ENCODE measurements at places on chromosomes 7 and 10. TPM values are rescaled to one million over a fixed set of nuclear protein-coding genes. Genes with fewer than 3 reads are reported as not detected.
A peak's percentile ranks its signal among the peaks of the same experiment; 100 is the strongest.

DNA sequence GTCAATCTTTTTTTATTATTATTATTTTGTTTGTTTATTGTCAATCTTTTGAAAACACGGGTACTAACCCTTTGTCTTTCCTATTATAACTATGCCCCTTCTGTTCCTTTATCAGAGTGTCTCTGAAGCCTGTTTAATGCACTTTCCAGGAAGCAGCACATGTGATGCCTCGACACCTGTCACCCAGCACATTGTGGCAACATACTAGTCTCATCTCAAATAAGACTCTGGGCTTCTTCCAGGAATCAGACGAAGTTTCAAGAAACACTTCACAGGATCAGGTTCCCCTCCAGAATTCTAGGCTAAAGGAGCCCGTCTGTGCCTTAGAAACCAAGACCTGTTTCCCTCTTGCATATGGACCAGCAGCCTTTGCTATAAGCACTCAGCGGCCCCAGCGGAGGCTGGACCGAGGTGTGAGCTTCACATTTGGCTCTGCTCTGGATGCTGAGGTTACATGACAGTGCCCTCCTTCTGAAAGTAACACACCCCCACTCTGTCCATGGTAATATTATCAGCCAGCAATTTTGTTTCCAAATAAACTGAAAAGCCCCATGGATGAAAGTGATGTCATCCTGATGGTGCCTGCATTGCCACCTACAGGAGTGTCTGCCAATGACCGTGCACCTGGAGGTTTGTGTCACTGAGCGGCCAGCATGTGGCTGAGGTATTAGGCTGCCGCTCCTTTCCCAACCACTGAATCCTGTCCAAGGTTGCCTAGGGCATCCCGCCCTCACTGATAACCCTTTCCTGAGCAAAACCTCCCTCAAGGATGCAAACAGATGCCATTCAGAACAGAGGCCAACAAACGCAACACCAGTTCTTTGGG is 38.1 kb downstream of the MKI67 start:
- H3K4me3 ChIP-seq: no peak overlapping the region
- H3K4me1 ChIP-seq: peaks cover 11% of the 10 kb centered on the region
- H3K27me3 ChIP-seq: no peaks in the 10 kb centered on the region
- H3K27ac ChIP-seq: no peak overlapping the region
- DNase-seq: peak; percentile 35
- H3K36me3 ChIP-seq: peaks cover 11% of the 10 kb centered on the region

UPK3B gene
- 48.0 TPM for polyA plus RNA-seq

- H3K36me3 ChIP-seq: no peaks in the 10 kb centered on the region
- H3K27me3 ChIP-seq: peaks cover 2% of the 10 kb centered on the region
- H3K4me1 ChIP-seq: no peaks in the 10 kb centered on the region
These were observed 31.3 kb downstream of the TMEM270 start for GRCh38 chr7:73892003-73892999.

GRCh38 chr7:74069086-74069541 is 14.5 kb upstream of the LIMK1 start:
- no peaks in the 10 kb centered on the region for H3K27me3 ChIP-seq
- DNase-seq: no peak
- H3K27ac ChIP-seq: no peak overlapping the region
- no peaks in the 10 kb centered on the region for H3K4me1 ChIP-seq
- no peaks in the 10 kb centered on the region for H3K36me3 ChIP-seq
- no peak overlapping the region for H3K4me3 ChIP-seq

PCDH15 gene
- polyA plus RNA-seq: 0.64 TPM

DNA sequence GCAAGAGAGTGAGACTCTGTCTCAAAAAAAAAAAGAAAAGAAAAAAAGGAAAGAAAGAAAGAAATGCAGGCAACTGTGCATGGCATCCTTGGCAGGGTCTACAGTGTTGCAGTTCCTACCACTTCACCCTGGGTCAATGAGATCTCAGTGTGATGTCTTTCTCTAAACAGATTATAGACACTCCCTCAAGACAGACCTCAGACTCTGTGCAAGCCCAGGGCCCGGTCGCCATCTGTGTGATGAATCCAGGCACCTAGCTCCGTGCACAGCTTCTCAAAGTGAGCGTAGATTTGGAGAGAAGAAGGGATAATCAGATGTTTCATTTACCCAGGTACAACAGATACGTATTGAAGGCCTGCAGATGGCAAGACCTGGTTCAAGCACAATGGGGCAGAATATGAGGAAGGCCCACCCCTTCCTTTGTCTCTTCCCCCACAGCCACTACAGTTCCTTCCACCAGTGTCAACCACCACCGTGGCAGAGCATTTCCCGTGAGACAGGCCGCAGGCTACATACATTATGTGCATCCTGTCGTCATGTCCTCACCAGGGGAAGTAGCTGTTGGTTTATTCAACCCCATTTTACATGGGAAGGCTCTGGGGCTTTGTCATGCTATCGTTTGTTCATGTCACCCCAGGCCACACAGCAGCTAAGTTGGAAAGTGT is 471.7 kb upstream of the GALNT17 start:
- no peaks in the 10 kb centered on the region for H3K4me1 ChIP-seq
- H3K27ac ChIP-seq: no peak overlapping the region
- no peak overlapping the region for H3K4me3 ChIP-seq
- no peaks in the 10 kb centered on the region for H3K36me3 ChIP-seq
- no peaks in the 10 kb centered on the region for H3K27me3 ChIP-seq

DPYSL4 gene
- polyA plus RNA-seq: 4.6 TPM

DNA sequence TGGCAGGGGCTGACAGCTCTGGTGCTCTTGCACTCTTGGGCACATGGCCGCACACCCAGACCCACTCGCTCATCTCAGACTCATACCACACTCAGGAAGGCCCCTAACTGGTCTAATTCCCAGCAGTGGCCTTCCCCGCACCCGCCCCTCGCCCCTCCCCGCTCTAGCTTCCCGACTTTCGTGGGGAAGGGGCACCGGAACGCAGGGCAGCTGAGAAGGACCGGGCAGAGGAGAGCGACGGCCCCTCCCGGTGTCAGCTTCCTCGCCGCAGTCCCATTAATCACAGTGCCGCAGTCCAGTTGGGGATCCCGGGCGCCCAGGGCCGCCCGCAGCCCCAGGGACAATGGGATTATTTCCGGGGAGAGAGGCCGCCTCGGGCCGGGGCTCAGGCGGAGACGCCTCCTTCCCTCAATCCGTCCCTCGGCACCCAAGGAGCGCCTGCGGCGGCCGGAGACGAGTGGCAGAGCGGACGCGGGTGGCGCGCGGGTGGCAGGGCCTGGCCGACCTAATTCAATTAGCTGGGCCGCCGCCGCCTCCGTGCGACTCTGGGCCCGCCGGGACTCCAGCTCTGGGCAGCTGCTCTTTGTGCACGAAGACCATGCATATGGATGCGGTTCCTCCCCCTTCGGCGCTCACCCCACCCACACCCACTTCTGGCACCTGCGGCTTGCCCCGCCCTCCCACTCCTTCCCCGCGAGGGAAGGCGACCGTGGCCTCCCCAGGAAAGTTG is 7.8 kb upstream of the TLX1 start:
- H3K27me3 ChIP-seq: peaks cover 92% of the 10 kb centered on the region
- peaks cover 15% of the 10 kb centered on the region for H3K4me1 ChIP-seq
- H3K36me3 ChIP-seq: no peaks in the 10 kb centered on the region
- no peak overlapping the region for H3K27ac ChIP-seq
- DNase-seq: no peak
- H3K4me3 ChIP-seq: no peak overlapping the region

DNA sequence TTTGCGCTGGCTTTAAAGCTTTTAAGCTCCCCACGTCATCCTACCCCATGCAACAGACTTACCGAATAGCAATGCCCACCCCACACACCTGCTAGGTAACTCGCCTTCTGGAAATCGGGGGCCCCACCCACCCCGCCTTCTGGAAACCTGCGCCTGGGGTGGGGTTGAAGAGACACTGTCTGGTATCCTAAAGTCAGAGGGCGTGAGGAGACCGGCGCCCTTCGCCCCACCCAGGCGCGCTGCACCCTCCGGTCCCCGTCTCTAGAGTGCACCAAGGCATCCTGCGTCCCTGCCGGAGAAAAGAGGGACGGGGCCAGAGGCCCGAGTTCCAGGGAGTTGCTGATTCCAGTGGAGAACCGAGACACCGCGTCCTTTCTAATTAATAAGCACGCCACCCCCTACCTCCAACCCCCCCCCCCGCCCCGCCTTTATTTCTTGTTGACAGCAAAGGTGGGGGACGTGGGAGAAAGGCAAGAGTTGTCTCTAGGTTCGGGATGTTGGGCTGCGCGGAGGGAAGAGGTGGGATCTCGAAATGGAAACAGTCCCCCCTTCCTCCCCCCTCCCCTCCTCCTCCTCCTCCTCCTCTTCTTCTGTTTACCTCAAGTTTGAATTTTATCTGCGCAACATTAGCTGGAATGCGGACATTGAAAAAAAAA is 220.9 kb upstream of the MKLN1 start:
- H3K36me3 ChIP-seq: no peaks in the 10 kb centered on the region
- peak overlapping the region; percentile 76 for H3K4me3 ChIP-seq
- DNase-seq: peak; percentile 16

GRCh38 chr7:49790209-49790608 is 16.8 kb downstream of the VWC2 start:
- H3K4me3 ChIP-seq: no peak overlapping the region
- no peaks in the 10 kb centered on the region for H3K27me3 ChIP-seq
- no peaks in the 10 kb centered on the region for H3K36me3 ChIP-seq
- H3K27ac ChIP-seq: no peak overlapping the region

FAM25C gene
- polyA plus RNA-seq: not detected

DNA sequence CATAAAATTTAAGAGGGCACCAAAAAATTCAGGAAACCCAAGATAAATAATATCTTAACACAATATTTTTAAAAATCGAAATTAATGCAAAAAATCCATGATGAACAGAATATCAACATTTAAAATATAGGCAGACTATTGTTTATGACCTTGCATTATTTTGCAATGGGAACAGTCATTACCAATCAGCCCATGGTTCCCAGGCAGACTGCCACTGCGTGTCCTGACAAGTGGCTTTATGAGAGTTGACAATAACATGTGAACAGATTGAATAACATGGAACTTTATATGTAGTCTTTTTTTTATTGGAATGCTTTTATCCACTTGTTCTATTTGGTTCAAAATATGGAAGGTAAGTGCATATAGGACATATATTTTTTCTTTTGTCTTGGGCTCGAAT is 3.1 kb upstream of the AVPI1 start:
- H3K4me1 ChIP-seq: peaks cover 13% of the 10 kb centered on the region
- no peak for DNase-seq
- no peak overlapping the region for H3K27ac ChIP-seq
- no peaks in the 10 kb centered on the region for H3K36me3 ChIP-seq
- H3K27me3 ChIP-seq: no peaks in the 10 kb centered on the region

DNA sequence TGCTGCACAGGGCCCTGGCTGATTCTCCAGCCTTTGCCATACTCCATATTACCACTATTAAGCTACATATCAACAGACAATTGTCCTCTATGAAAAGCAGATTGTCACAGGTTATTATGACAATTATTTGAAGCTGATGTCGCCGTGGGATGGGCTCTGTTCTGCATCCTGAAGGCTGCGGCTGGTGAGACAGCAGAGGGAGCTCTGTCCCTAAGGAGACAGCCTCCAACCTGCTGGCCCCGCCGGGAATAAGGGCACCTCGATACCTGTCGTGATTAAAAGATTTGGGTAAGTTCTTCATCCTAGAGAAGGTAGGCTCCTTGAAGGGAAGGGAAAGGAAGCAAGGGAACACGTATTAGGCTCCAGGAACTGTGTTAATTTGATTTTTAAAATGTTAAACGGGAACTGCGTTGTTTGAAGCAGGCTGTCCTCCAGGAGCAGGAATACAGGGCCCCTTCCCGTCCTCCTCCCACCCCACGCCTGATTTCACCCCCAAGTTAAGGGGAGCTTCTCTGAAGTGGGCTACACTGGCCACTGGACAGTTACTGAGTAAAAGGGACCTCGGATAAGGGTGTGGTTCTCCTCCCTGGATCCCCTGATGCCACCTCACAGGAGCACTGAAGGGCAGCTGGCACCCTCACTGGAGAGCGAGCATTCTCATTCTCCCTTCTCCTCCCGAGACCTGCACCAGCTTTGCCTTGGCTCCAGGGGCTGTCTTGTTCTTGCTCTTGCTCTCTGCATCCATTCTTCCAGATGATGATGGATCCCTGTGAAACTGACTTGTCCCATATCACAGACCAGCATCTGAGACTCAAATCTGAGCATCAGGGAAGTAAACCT is 11.8 kb upstream of the TIAL1 start:
- H3K4me1 ChIP-seq: no peaks in the 10 kb centered on the region
- no peak overlapping the region for H3K27ac ChIP-seq
- no peaks in the 10 kb centered on the region for H3K36me3 ChIP-seq

DNA sequence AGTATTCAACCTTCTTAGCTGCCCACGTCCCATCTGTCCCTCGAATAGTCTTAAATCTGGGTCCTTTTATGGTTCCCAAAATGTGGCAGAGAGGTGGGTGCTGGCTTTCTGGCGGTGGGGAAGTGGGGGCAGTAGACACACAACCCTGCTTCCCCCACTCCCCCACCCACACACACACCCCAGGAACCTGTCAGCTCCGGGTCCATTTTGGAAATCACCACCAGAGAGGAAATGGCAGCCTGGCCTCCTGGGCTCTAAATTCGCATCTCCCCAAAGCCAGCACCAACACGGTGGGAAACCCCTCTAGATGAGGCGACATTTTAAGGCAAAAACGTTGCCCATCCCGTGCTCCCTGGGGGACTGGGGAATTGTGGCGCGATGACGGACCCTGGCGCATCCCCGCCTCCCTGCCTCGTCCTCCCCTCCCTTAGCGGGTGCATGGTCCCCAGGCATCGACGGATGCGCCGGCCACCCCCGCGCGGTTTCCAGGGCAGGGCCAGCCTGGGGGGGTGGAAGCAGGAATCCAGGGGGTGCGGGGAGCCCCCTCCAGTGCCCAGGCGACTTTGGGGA is 702 bp downstream of the TMEM130 start:
- no peaks in the 10 kb centered on the region for H3K36me3 ChIP-seq
- no peaks in the 10 kb centered on the region for H3K4me1 ChIP-seq
- no peak for DNase-seq
- H3K27ac ChIP-seq: no peak overlapping the region

PAPOLB gene
- polyA plus RNA-seq: 0.03 TPM

DNA sequence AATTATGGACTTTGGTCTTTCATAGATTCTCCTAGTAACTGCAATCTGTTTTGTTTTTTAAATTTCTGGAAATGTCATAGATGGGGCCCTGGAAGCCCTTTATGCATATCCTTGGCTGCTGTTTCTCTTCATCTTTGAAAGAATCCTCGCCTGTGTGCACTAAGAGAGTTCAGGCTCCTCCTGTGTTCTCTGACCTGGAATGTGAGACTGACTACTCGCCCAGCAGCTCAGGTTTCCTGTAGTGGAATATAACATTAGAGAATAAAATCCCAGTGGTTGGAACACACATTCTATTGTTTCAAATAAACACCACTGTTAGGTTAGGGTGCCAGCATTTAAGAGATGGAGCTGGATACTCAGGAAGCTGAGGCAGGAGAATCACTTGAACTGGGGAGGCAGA is 56.3 kb downstream of the WDFY4 start:
- no peak for DNase-seq
- H3K4me1 ChIP-seq: no peaks in the 10 kb centered on the region
- H3K27ac ChIP-seq: no peak overlapping the region
- H3K27me3 ChIP-seq: no peaks in the 10 kb centered on the region

SMKR1 gene
- polyA plus RNA-seq: 1.1 TPM

SPAM1 gene
- polyA plus RNA-seq: 1.0 TPM

FAM25A gene
- polyA plus RNA-seq: not detected

Data from large intestine (tissue), 12 donors.